T1000 (cell line): ENCODE measurements at places on chromosomes 6 and 20.

- no peak for DNase-seq
Measured at GRCh38 chr6:141561154-141561553, 571.6 kb upstream of the GJE1 start.

- DNase-seq = no peak
Measured at GRCh38 chr6:116624036-116624805, 7.9 kb downstream of the RSPH4A start.

DNA sequence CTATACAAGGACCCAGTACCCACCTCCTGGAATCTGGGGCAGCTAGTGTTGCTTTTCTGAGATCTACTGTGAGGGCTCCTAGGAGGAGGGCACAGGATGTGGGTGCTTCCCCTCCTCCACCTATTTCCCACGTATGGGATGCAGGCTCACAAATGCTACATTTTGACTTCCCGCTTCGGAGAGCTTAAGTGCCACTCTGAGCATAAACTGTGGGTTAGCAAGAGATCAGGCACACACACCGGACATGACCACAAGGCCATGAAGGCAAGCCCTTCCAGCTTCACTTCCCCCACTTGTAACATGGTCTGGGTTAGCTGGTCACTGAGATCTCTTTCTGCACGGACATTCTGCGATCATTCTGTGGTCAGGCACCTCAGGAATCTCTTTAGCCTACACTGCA, 15.7 kb upstream of the TGM3 start:
- DNase-seq = no peak

GRCh38 chr6:63864671-63865318, 229.2 kb downstream of the PHF3 start:
- no peak for DNase-seq

GRCh38 chr6:357261-357790, 34.2 kb upstream of the IRF4 start:
- DNase-seq = no peak

GRCh38 chr20:59192533-59192896, 28.9 kb downstream of the ZNF831 start:
- DNase-seq = no peak

DNA sequence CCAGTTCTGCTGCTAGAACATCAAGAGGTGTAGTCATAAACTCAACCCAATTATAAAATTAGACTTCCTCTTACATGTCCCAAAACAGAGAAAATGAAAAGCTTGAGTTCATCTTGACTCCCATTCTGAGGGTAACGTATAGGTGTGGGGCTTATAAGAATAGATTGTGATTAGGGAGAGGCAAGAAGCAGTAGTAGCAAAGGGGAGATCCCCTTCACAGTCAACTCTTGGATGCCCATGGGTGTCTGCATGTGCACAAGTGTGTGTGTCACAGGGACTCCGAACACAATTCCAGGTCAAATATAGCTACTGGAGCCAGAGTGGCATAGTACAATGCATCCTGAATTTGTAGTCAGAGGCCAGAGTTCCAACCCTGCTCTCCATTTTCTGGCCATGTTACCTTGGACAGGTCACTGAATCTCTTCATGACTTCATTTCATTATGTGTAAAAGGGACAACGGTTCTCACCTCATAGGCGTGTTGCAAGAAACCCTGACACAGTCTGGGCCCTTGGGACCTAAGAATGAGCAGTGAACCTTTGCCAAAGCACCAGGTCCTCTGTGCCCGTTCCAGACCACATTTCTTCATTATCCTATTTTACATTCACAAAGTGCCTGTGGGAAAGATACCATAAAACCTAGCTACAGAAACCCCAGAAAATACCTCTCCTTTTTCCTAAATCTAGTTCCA, 11.8 kb downstream of the GSTA4 start:
- no peak for DNase-seq

DNA sequence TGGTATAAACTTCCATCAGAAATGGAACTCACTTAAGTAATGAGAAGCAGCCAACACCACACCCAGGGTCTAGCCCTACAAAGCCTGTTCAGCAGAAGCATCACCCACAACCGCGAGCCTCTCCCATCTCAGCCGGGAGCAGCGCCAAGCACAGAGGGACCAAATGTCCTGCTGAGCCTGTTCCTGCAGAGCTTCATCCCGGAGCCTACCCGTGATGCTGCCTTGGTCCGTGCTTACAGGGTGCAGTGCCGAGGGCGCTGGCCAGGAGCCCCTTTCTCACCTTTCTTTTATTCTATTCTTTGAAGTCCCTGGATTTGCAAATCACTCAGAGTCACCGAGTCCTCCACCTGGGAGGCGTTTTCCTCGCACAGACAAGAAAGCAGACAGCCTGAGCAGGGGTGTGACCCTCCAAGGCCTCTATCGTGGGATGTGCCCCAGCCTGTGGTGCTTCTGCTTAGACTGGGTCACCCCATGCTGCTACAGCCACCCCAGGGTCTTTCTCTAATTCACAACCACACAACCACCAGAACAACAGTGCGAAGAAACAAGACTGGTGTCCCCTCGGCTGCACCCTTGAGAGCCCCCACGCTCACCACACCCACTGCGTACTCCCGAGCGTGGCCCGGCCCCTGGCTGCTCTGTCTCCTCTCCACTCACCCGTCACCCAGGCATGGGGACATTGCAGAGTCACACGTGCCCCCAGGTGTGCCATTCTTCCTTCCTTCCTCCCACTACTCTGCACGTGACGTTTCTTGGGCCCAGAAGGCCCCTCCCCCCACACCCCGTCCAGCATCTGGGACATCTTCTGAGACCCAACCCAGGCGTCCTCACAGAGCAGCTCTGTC, 92.2 kb upstream of the MPC1 start:
- DNase-seq = no peak

DNA sequence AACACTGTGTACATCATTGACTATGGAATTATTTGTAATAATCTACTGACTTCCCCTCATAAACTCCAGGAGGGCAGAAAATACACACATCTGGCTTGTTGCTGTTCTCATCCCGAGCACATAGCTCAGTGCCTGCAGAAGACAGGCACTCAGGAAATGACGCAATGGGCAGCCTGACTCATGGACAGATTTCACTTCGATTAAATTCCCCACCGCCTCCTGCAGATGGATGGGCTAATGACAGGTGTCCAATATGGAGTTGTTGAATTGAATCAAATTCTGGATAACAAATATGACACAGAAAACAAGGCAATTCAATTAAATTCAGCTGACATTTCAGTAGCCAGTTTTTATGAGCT, 9.1 kb downstream of the ANKRD60 start:
- peak; percentile 21 for DNase-seq

GRCh38 chr6:45965792-45966191, 49.9 kb downstream of the CLIC5 start:
- DNase-seq = no peak
